ENCODE measurements at places on chromosomes 1 and 21.

DNA sequence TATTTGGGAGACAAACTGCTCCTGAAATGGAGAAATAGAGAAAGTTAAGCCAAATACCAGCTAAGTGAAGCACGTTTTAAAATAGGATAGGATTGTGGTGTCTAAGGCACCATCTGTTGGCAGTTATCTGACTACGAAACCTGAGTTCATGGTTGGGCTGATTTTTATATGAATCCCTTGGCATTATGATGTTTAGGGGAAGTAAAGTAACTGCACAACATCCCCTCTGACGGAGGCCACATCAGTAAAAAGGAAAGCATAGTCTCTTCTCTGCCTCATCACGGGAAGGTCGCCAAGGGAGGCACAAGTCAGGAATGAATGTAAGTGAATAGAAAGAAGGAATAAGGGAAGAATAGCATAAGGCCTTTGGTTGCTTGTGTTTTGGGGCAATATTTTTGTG is 128.0 kb downstream of the PRRX1 start:
- no peak for DNase-seq

GRCh38 chr1:17301767-17302166 is 6.2 kb upstream of the PADI4 start:
- DNase-seq: no peak

GRCh38 chr1:215635827-215636226 is 68.7 kb downstream of the KCTD3 start:
- DNase-seq: no peak

GRCh38 chr1:58346036-58346355 is 200.5 kb downstream of the OMA1 start:
- no peak for DNase-seq

- DNase-seq: peak; percentile 47
These were observed at the start of gene PCP4L1 for GRCh38 chr1:161258439-161259344. Gene PCP4L1 (plus strand): TSS chr1:161258745. CDS start chr1:161258975, 230 bp downstream.

- DNase-seq: peak; percentile 92
These were observed at the start of gene RNF187 for GRCh38 chr1:228487336-228488124. Gene RNF187 (plus strand): TSS chr1:228487382.

DNA sequence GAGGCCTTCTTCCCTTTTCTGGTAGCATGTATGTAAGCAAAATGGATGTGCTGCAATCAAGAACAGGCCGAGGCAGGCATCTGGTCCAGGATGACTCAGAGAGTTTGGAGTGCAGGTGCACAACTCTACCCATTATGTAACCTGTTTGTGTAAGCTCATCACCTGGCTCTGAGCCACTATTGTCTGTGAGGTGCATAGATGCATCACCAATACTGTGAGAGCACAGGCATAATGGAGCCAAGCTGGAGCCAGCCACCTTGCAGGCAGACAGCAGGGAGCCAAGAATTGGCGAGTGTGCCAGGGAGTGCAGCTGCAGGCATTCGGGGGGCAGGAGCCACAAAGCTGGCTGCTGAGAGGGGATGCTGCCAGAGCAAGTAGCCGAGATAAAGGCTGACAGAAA is 549.9 kb upstream of the RGS18 start:
- DNase-seq: no peak

DNA sequence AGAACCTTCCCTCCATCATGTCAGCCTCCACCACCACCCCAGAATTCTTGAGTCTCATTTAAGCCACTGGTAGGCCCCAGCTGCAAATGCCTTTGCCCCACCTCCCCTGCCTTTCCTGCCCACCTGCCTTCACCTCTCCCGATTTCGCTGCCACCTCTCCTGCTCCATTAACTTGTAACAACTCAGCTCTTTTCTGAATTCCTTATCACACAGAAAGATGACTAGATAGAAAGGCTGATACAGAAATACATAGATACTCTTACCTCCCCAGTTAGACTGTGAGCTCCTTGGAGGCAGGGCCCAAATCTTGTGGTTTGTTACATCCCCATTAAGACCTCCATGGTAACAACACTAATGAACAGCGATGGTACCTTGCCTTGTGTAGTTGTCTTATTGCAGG is 69.5 kb downstream of the ATP5PO start:
- DNase-seq: no peak

GRCh38 chr1:3393024-3393986 is 61.2 kb upstream of the ARHGEF16 start:
- DNase-seq: peak; percentile 42

DNA sequence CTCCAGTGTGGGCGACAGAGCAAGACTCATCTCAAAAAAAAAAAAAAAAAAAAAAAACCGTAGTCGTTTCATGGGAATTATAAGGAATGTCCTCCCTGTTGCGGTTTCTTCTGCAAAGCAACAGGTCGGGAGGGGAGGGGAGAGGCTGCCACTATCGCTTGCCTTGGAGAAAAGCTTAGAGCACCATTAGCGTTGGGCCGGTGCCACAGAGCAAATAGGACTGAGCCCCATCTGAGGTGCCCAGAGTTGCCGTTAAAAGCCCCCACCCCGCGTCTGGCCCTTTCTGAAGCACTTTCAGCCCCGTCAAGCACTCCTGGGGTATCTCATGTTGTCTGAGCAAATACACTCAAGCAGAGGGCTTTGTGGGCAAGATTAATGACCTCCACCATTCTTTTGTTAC is 2.2 kb downstream of the RIPPLY3 start:
- DNase-seq: no peak

- no peak for DNase-seq
These were observed 78.4 kb upstream of the RGS21 start for GRCh38 chr1:192238421-192238820.

GRCh38 chr1:76203127-76203526 is 128.6 kb downstream of the ST6GALNAC3 start:
- DNase-seq: no peak

DNA sequence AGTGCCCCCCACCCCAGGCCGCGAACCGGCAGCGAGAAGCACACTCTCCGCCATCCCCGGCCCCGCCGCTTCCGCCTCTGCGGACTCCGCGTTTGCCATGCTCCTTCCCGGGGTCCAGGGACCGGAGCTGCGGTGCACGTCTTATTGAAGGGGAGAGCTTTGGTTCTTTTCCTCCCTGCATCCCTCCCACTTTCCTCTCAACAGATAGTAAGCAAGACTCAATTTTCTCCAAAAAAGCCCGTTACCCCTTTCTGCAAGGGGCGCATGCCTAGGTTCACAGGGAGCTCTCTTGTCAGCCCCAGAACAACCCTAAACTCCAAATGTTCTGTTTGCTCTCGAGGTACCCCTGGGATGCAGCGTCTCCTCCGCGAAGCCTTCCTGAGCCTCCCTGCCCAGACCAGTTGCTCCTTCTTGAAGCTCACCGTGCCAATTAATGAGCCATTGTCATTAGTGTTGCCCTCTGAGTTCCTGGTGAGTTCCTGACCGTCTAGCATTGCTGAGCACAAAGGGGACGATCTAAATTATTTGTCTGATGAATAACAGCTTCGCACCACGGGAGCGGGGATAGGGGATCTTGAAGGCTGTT is 8.1 kb downstream of the FOXD3 start:
- DNase-seq: peak; percentile 25

- no peak for DNase-seq
These were observed 283.1 kb upstream of the POU3F1 start for GRCh38 chr1:38329644-38330043.

DNA sequence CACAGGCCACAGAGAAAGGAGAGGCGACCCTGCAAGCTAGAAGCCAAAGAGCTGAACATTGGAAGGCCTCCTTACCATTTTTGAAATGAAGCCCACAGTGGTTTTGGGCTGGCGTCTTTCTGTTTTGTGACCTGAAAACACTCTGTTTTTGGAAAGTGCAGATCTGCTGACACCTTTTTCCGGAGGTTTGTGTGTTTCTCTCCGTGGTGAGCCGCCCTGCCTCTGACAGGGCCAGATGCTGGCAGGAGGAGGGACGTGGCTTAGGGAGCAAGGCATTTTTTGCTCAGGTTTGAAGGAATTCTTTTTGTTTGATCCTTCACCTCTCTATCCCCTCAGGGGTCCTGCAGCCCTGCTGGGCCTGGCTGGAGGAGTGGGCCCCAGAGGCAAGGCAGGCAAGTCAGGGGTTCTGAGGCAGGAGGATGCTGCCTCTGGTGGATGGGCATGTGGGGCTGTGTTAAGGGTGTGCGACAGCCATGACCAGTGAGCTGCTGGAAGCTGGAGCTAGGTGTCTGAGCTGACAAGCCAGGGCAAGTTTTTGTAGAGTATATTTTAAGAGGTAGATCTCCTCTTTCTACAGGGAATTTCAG is 133.8 kb downstream of the CAMTA1 start:
- DNase-seq: no peak

- DNase-seq: no peak
These were observed 163.8 kb downstream of the COL24A1 start for GRCh38 chr1:85992791-85993190.

GRCh38 chr1:196466166-196466565 is 142.1 kb downstream of the KCNT2 start:
- no peak for DNase-seq

DNA sequence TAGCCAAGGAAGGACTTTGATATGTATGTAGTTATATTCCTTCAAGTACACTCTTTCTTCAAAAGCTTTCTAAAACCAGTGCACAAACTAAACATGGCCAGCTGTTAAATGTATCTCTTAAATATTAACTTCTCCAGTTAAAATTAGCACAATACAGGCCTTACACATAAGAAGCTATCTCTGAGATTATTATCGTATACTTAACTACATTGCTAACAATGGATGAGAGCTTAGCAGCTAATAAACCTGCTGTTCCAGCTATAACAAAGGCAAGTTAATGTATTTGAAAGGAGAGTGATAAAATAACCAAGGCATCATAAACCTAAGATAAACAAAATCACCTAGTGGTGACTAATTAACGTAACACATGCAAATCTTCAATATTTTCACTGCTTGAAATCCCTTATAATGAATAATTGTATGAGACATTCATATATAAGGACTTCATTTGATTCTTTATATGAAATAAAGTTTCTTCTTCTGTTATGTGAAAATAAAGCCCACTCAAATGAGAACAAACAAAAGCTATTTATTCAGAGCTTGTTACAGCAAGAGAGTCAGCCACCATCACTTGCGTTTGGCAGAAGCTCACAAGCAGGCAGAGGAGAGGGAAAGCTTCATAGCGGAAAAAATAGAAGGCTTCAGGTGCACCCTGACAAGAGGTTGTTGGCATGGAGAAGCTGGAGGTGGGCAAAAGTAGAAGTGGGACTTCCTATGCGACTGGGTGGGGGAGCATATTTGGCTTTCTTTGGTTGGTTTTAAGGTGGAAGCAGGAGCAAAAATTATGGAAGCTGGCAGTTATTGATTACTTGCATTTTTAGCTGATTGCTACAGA is 274.1 kb upstream of the CHRM3 start:
- DNase-seq: no peak

- DNase-seq: no peak
These were observed 92.8 kb downstream of the FASLG start for GRCh38 chr1:172751683-172752082.

GRCh38 chr1:233759665-233760064 is 144.8 kb upstream of the SLC35F3 start:
- no peak for DNase-seq

GRCh38 chr1:70778056-70778762 is 269.4 kb downstream of the PTGER3 start:
- DNase-seq: no peak

GRCh38 chr1:42504535-42505128 is 41.5 kb downstream of the CCDC30 start:
- no peak for DNase-seq

DNA sequence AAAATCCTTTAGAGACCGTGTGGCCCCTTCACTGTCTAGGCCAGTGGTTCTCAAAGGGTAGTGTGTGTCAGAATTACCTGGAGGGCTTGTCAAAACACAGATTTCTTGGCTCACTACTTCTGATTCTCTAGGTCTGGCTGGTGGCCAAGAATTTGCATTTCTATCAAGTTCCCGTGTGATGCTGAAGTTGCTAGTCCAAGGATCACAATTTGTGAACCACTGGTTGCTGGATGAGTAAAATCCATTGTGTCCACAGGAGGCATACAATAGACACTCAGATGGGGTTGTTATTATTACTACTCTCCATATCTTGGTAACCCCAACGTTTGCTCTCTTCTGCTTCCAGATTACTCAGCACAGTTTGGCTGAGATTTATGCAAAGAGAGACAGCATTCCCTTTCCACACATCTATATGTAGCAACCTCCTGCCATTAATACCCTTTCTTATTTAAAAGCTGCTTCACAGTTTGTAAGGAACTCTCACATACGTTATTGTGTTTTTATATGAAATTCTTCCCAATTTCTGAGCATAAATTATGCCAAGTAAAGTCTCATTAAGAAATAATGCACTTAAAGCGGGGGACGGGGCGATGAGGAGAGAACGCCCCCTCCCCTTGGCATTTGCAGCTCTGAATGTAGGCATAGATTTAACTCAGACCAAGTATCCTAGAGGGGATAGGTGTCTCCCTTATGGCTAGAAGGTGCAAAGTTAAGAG is 720 bp upstream of the TMCC2 start:
- DNase-seq: no peak

DNA sequence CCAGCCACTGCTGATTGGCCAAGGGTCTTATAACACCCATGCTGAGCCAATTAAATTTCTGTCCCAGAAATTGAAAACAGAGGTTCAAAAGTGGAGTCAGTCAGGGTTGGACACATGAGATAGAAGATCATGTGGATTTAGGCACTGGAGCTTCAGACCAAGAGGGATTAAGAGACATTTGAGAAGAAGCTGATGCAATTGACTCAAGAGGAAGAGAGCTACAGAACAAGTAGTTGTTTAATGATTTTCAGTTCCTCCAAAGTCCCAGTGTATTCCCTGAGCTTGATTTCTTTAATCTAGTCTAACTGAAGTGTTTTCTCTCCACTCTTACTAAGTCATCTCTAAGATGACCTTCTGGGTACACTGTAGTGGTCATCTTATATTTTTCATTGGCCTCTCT is 227.1 kb downstream of the DUSP10 start:
- DNase-seq: no peak

DNA sequence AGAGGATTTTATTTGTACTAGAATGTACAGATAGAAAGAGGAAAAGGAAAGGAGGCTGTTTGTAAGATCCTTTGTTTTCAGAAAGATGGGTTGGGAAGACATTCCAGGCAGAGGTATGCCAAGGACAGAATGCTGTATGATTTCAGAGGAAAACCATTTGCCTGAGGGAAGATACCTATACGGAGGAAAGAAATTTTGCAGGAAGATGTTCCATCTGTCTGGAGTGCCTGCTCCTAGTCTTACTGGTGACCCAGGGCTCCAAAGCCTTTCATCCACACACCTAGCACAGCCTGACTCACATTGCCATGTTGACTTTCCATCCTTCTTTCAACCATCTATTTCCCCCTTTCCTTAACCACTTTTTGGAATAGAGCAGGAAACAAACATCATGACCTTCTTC is 18.2 kb downstream of the SAMD13 start:
- no peak for DNase-seq

Data from endothelial cell (in vitro differentiated cells).